GM13977 (cell line): ENCODE measurements at places on chromosomes 2 and 18.

- DNase-seq: no peak
Measured at GRCh38 chr2:224909885-224910573, 132.2 kb downstream of the DOCK10 start.

- peak; percentile 75 for DNase-seq
Measured at GRCh38 chr2:65057391-65058052, 1.3 kb downstream of the CEP68 start.

DNA sequence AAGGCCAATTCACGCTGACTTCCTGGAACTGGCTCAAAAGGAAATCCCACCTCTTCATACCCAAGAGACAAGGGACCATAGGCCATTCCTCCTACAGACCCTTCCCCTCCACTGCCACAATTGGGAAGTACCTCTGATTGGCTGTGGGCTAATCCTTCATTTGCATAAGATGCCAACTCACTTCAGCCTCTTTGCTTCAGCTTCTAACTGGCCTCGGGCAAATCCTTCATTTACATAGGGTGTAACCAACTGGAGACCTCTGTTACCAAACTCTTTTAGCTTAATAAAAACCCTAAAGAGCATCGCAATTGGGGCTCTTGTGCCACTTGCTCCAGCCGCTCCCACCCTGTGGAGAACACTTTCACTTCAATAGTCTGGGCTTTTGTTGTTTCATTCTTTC lies 38.2 kb downstream of the MC2R start:
- DNase-seq: no peak

- DNase-seq: no peak
Measured at GRCh38 chr2:66925128-66925527, 472.0 kb upstream of the ETAA1 start.

DNA sequence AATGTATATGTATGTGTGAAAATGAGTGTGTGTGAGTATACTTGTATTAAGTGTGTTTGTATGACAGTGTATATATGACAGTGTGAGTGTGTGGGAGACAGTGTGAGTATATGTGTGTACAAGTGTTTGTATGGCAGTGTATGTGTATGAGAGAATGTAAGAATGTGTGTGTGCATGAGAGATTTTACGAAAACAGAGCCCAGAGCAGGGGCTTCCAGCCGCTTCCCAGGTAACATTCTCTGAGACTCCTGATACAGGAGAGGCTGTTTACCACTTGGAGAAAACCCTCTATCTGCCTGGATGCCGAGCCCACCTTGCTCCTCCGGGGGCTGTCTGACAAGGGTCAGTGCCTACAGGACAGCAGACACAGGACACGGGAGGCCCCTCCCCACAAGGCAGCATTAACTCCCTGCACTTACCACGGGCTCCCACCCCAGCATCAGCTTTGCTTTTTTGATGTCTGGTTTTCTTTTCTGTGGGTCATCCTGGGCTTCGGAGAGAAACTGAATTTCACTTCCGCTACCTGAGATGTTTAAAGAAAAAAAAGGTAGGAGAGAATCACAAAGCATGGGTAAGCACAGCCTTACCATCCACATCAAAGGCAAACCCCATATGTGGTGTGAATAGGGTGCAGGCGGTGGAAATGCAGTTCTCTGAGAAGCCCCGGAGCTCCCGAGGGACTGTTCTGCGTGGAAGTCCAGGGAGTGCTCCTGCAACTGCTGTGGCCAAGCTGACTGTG lies 97.6 kb downstream of the UXS1 start:
- DNase-seq: no peak

GRCh38 chr2:166090346-166090745 lies 37.5 kb downstream of the SCN1A start:
- DNase-seq: no peak

DNA sequence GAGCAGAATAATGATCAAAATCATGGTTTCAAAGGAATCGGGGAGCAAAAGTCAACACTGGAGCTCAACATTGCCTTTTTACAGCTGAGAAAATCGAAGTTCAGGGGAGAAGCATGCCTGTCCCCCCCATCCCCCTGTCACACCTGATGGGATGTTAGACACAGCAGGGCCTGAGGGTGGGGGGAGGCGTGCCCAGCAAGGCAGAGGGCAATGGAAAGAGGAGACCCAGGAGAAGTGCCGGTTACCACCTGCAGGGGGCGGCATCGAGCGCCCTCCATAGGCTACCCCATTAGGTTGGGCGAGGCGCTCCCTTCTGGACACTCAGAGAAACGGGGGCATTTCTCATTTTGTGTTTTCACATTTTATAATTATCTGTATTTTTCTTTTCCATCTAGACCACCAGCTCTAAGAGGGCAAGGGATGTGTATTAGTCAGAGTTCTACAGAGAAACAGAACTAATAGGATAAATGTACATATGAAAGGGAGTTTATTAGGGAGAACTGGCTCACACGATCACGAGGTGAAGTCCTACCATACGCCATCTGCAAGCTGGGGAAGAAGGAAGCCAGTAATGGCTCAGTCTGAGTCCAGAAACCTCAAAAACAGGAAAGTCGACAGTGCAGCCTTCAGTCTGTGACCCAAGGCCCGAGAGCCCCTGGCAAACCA lies 271.3 kb downstream of the LRATD1 start:
- peak; percentile 78 for DNase-seq
